Chondrocyte (in vitro differentiated cells): ENCODE measurements at places on chromosomes 1 and 21.

DNA sequence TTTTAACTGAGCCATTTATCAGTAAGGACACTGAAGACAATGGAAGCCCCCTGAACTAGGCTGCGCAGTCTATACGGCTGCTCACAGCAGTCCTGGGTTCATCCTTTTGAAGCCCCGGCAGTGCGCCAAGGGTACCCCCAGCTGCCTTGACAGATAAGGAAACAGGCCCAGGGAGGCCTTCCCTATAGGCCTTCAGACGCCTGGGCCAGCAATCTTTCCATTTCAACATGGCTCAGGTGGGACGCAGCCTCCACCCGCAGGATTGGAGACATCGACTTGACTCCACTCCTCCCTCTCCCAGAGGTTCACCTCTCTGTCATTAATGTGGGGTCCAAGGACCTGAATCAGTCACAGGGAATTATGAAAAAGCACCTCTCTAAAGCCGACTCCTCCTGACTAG is 2.8 kb upstream of the LYPD8 start:
- no peak for DNase-seq

GRCh38 chr1:60298290-60298689 is 224.7 kb upstream of the C1orf87 start:
- DNase-seq, result no peak

- DNase-seq, result no peak
Observed at GRCh38 chr1:213796525-213796924, 191.2 kb upstream of the PROX1 start.

GRCh38 chr1:14977338-14977931 is 176.1 kb upstream of the TMEM51 start:
- DNase-seq, result no peak

DNA sequence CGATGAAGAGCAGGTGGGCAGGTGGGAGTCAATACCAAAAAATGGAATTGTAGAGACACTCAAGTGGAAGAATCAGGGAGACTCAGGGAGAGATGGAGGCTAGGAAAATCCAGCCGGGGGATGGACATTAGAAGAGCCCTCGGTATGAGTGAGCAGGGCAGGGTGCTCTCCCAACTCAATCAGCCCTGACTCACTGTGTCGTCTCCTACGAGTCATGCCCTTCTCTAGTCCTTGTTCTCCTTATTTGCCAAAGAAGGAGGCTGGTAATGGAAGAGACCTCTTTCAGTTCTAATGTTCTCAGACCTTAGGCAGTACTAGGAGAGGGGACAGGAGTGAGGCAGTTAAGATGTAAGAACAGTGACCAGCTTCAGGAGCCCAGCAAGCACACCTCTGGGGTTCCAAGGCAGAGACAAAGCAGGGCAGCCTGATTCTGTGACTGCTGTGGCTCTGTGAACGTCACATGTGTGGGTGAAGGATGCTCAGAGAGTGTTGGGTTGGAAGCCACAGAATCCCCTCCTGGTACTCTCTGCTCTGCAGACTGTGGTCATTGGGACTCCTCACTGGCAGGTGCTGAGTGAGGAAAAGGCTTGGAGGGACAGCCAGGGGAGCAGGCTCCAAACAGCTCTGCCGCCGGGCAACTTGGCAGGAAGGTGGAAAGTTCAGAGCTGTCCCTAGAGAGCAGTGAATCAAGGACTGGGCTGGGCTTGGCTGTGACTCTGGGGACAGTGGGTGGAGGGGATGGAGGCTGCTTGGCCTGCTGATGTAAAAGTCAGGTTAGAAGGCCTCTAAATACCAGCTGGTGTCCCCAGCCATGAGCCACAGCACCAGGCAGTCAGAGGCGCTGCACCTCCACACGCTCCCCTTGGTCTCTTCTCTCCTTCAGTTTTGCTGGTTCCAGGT is 11.1 kb upstream of the GJA5 start:
- DNase-seq, result no peak
